NCI-H1417 treated with DMSO at 0.1 percent for 48 hours (cell line): ENCODE measurements at places on chromosomes 2 and 18.
A peak's percentile ranks its signal among the peaks of the same experiment; 100 is the strongest.

- DNase-seq: peak; percentile 50
Measured at GRCh38 chr18:52451256-52451655, 111.3 kb downstream of the DCC start.

DNA sequence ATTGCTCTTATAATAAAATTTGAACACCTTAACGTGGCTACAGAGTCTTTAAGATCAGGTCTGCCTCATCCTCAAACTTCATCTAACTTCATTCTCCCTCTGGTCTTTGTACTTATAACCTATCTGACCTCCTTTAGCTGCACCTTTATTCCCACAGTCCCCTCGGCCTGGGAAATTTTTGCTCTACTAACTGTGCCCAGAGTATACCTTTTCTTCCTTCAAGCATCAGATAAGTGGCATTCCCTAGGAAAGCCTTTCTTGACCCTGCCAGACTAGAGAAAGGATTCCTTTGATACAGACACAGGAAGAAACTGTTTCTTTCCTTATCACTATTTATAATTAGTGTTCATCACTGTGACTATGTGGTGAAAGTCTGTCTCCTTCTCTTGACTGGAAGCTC, 79.2 kb upstream of the RPRM start:
- DNase-seq: no peak

- DNase-seq: no peak
Measured at GRCh38 chr18:69161383-69162028, 239.2 kb upstream of the DOK6 start.

GRCh38 chr2:178263159-178263860, 69.0 kb downstream of the OSBPL6 start:
- DNase-seq: no peak

- peak; percentile 32 for DNase-seq
Measured at GRCh38 chr18:79484661-79485621, 89.2 kb downstream of the NFATC1 start.

DNA sequence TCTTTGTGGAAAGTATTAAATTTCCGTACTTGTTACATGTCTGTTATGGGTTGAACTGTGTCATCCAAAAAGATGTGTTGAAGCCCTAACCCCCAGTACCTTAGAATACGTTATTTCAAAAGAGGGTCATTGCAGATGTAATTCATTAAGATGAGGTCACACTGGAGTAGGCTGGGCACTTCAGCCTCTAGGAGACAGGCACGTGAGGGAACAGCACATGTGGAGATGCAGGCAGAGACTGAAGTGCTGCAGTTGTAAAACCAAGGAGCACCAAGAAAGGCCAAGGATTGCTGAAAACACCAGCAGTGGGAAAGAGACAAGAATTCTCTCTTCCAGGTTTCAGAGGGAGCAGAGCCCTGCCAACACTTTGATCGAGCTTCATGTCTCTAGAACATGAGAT, 4.6 kb upstream of the RHBDD1 start:
- no peak for DNase-seq

- no peak for DNase-seq
Measured at GRCh38 chr2:138395565-138396306, 105.8 kb upstream of the SPOPL start.

- no peak for DNase-seq
Measured at GRCh38 chr2:206084439-206084869, 1.5 kb downstream of the INO80D start.

DNA sequence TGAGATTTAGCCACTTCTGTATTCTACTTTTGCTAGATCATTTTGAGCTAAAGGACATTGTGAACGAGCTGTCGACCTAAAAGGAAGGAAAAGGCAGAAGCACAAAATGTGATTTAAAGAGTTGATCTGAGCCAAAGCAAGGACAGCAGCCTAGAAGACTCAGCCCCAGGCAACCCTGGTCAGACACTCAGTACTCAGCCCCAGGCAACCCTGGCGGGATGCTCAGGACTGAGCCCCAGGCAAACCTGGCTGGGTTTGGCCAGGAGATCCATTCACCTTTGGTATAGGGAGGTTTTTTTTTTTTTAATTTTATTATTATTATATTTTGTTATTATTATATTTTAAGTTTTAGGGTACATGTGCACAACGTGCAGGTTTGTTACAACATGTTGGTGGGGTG, 34.3 kb upstream of the PXDN start:
- no peak for DNase-seq

GRCh38 chr2:65450810-65451209, 18.4 kb upstream of the SPRED2 start:
- no peak for DNase-seq

DNA sequence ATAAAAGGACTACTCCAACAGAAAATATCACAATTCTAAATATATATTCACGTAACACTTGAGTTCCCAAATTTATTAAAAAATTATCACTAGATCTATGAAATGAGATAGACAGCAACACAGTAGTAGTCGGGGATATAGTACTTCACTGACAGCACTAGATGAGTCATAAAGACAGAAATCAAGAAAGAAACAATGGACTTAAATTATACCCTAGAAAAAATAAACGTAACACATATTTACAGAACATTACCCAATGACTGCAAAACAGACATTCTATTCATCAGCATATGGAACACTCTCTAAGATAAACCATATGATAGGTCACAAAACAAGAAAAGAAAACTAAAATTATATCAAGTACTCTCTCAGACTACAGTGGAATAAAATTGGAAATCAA, 429.4 kb downstream of the MBD2 start:
- DNase-seq: no peak

- DNase-seq: no peak
Measured at GRCh38 chr2:217988840-217989204, 14.0 kb downstream of the TNS1 start.

- no peak for DNase-seq
Measured at GRCh38 chr2:237016121-237016915, 69.4 kb upstream of the COPS8 start.

- no peak for DNase-seq
Measured at GRCh38 chr2:225400546-225401400, 1.3 kb downstream of the NYAP2 start.

GRCh38 chr18:55250768-55251173, 291.5 kb upstream of the CCDC68 start:
- DNase-seq: no peak

DNA sequence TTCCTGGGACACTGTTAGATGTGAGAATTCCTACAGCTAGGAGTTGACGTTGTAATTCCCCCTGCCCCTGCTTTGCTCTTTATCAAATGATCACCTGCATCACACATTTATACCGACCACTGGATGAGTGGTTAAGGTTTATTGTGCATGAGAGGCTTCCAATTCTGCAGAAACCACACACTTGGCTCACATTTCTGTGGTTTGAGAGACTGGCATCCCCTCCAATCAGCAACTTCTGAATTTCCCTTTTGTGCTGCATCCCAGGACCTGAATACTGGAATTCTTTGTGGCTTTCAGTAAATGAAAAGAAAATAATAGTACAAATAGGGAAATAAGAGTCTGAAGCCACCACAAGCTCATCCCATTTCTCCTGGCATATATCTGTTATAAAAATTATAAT, 628.7 kb upstream of the PIK3C3 start:
- DNase-seq: no peak

DNA sequence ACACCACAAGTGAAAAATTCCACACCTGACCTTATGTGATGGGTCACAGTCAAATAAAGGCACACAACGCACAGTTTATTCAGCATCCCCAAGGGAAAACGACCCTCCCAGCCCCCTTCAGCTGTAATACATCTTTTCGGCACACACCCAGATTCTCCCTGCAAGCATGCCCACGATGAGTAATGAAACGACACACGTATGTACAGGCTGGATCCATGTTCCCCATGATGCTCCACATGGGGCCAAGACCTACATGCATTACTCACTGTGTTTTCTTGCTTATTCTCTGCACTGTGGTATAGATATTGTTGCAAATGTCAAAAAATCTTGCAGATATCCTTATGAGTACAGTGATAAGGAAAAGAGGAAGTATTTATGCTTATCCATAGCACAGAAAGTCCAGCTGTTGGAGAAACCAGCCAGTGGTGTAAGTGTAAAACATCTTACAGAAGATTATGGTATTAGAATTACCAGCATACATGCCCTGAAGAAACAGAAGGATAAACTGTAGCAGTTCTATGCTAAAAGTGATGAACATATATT, 32.5 kb upstream of the SGPP2 start:
- DNase-seq: no peak

DNA sequence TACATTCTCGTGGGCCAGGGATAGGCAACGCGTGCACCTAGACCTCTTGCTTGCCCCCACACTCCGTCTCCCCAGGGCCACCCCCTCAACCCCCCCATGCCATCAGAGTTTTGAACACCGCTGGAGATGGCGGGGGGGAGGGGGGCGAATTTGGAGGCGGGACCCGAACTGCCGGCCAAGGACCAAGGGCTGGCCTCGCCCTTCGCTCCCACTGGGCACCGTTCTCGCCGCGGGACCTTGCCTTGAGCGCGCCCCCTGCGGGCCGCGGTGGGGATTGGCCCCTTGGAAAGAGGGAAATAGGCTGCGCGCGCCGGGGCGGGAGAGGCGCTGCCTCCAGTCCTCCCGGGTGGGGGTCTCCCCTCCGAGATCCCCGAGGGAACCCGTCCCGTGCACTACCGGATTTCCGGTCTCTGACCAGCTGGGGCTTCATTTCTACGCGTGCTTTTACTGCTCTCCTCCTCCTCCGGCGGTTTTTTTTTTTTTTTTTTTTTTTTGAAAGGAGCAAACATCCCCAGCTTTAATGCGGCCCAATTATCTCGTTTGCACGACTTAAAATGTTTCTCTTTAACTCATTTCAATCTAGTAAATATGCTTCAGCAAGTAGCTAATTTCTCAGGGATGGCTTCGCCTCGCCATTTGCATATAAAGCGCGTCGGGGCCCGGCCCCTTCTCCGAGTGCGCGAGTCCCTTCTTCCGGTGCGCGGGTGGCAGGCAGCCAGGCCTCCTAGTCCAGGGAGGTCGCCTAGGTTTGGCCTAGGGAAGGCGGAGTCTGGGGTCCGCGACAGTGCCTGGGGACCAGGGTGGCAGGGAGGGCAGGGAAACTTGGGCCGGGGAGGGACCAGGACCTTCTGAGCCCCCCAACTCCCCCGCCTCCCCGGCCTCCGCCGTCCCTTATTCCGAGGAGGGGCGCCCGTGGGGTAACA, 10.0 kb upstream of the GBX2 start:
- DNase-seq: no peak

DNA sequence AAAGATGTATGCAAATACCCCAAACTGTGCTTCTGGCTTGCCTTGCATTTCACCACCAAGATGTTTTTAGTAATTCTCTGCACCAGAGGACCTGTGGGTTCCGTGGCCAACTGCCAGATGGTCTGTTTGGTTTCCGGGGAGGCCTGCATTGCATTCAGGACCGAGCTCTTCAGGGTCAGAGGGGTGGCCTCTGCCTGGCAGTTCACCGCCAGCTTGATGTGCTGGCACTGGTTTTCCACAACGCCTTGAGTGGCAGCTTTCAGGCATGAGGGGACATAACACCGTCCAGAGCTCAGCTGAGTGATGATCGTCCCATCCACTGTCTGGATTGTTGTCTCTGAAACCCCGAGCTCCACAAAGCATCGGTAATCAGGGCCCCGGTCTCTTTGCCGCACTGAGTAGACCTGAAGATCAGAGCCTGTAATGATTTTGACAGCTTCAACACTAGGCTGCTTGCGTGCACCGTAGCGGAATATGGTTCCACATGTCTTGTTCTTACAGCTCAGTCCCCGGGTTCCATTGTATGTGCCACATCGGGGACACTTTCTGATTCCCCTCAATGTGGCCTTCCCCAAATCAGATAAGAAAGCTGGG, 9.4 kb downstream of the C2orf42 start:
- no peak for DNase-seq

- no peak for DNase-seq
Measured at GRCh38 chr2:205024822-205025518, 479.7 kb downstream of the PARD3B start.

DNA sequence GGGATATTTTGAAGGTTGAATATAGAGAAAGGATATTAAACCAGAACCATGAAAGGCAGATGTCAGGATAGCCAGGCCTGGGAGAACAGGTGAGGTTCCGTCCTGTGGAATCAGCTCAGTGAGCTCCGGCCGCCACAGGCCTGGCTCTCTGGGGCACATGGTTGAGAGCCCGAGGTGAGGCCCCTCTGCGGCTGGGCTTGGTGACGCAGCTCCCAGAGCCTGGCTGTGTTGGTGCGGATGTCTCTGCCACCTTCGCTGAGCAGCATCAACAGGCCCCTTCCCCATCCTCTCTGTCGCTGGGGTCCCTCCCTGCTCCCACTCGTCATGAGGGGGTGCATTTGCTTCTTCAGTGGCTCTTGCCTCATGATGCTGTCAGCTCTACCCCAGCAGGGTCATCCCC, 70.7 kb upstream of the PXDN start:
- no peak for DNase-seq

DNA sequence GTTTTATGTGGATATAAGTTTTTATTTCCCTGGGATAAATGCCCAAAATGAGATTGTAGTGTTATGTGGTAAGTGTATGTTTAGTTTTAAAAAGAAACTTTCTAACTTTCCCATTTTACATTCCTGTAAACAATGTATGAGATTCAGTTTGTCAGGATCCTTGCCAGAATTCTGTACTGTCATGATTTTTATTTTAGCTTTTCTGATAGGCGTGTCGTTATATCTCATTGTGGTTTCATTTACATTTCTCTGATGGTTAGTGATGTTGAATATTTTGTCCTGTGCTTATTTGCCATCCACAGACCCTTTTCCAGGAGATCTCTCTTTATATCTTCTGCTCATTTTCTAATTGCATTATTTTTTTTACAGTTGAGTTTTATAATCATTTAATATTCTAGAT, 245.6 kb upstream of the CDH2 start:
- no peak for DNase-seq

DNA sequence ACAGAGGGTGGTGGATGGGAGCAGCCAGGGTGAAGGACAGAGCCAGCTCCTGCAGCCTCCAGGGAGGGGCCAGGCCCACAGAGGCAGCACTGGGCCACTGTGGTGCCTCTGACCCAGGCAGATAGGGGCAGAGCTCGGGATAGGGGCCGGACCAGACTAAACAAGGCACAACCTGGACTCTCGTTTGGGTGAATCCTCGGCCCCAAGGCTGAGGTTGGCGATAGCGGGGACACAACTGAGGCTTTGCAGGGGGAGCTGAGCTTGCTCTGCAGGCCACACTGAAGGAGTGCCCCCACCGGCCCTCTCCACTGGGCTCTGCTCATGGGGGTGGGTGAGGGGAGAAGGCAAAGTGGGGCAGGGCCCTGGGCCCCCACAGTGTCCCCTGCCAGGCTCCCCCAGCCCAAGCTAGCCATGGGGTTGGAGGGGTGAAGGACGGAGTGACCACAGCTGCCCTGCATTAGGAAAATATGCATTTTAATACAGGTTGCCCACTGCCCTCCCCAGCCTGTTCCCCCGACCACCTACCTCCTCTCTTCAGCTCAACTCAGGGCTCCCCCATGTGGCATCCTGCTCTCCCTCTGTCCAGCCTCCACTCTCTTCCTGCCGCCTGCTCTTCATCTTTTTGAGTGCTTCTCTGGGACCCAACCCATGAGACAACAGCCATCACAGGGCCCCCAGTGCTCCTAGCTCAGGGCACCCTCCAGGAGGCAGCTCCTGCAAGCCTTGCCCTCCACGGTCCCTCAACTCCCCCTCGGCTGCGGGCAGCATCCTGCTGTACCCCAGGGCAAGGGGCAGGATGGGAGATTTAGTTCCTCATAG, 152.8 kb downstream of the INHBB start:
- no peak for DNase-seq

- DNase-seq: no peak
Measured at GRCh38 chr2:86171295-86171694, 24.0 kb downstream of the IMMT start.

- DNase-seq: no peak
Measured at GRCh38 chr18:28114472-28114871, 62.5 kb downstream of the CDH2 start.

- peak; percentile 96 for DNase-seq
Measured at GRCh38 chr18:58843688-58844035, 21.0 kb upstream of the ZNF532 start.

GRCh38 chr2:207698301-207698700, 13.1 kb upstream of the CCNYL1 start:
- no peak for DNase-seq
